ENCODE measurements at places on chromosomes 2 and 18.

DNA sequence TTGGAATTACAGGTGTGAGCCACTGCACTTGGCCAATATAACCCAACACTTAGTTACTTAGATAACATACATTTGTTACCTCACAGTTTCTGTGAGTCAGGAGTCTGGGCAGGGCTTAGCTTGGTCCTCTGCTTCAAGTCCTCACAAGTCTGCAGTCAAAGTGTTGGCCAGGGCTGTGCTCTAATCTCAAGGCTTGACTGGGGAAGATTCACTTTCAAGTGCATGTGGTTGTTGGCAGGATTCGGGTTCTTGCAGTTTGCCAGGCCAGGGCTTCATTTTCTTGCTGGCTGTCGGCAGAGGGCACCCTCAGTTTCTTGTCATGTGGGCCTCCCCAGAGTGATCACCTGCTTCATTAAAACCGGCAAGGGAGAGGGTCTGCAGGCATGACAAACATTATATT, 103.7 kb downstream of the SLC4A3 start:
- no peak for DNase-seq

- no peak for DNase-seq
Observed at GRCh38 chr2:12819103-12819475, 102.4 kb downstream of the TRIB2 start.

- DNase-seq = peak; percentile 7
Observed at GRCh38 chr2:112482309-112483041, 519 bp downstream of the TTL start.

- DNase-seq = no peak
Observed at GRCh38 chr2:70411483-70412125, 109.7 kb upstream of the FAM136A start.

DNA sequence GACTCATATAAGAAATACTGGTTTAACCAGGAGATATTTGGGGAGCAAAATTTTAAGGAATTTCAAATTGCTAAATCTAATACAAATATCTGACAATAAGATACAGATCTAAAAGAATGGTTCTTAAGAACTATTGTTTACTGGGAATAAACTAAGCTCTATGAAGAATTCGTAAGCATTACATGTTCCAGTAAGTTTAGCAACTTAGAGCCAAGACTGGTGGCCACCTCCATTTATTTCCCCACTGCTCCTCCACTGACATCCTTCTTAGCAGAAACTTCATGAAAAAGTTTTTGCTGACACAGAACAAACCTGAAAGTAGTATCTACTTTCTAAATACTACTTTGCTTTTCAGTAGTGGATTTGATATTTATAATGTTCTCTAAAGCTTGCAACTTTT, 83.0 kb downstream of the ACSL3 start:
- DNase-seq = no peak

DNA sequence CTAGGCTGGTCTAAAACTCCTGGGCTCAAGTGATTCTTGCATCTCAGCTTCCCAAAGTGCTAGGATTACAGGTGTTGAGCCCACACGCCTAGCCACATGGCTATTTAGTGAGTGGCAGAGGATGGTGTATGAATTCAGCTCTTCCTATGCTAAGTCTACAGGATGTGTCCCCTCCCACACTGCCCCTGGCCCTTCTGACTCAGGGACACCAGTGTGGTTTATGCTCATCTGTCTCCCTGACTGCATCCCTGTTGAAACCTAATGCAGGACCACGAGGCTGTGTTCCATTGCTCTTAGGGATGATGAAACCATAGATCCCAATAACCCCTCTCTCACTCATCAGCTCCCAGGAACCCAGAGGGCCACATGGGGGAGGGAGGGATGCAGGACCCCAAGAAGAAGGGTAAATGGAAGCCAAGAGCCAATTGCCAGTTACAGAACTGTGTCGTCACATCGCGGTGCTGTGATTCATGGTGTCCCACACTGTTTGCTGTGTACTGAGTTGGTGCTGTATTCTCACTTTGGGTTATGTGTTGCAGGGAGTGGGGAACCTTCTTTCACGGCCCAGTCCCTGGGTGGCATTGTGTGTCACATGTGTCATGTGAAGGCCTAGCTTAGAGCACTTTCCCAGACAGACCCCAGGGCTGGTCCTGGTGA, 102.9 kb upstream of the HAAO start:
- DNase-seq = no peak

DNA sequence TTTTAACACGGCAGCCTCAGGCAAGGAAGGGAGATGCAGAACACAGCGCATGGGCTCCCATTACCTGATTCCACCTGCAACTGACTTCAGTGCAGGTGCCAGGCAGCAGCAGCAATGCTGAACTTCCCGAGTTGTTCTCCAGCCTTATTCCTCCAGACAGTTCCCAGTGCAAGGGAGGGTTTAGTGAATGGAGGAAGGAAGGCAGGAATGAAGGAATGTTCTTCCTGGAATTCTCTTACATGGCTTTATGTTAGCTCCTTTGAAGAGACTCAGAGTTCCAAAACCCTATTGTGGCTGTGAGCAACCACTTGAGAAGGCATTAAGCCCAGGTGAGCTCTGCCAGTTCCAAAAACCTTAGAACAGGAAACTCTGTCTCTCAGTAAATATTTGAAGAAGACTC, 45.5 kb downstream of the SERPINB7 start:
- no peak for DNase-seq

DNA sequence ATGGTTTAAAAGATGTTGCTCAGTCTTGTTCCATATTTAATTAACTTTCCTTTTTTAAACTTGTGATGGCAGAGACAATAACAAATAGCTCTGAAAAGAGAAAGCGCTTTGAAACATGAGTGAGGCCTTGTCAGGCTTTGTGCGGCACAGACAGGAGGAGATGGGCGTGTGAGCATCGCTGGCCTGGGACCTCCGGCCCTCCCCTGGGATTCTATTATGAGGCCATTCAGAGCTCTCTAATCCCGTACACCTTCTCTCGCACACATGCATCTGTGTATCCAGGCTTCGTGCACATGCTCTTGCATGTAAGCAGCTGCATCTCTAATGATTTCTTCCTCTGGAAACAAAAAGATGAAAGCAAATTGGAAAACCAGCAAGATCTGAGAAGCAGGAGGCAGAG, 313.7 kb downstream of the ZNF521 start:
- DNase-seq = no peak

DNA sequence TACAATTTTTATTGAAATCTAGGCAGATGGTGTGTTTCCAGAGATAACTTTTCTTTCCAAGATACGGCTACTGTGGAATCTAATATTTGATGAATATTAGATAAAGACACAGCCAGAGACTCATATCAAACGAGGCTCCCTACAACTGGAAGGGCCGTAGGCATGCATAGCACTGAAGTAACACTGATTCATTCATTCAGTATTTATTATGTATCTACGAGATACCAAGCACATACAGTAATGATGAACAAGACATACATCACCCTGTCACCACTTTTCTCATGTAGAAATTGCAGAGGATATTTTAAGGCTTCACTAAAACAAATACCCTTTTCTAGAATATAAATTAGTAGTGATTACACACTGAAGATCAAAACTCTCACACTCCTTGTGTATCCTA, 74.5 kb downstream of the KCTD18 start:
- no peak for DNase-seq

GRCh38 chr2:5501807-5502206, 190.4 kb upstream of the SOX11 start:
- DNase-seq = no peak

DNA sequence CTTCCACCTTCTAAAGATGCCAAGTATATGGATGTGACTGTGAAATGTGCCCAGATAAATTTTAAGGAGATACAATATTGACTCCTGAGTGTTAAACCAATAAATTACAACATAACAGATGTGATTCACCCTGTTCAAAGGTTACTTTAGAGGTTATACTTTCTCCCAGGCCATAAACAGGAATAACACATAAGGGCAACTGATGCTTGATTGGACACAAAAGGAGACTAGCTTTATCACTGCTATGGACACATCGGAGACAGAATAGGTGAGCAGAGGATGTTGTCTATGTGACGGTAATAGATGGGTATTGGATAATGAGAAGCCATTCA, 31.9 kb upstream of the SLC25A52 start:
- DNase-seq = no peak

- DNase-seq = no peak
Observed at GRCh38 chr2:237194906-237195305, 109.2 kb downstream of the COPS8 start.

GRCh38 chr2:146374505-146374904, 1470.3 kb upstream of the ACVR2A start:
- DNase-seq = no peak

DNA sequence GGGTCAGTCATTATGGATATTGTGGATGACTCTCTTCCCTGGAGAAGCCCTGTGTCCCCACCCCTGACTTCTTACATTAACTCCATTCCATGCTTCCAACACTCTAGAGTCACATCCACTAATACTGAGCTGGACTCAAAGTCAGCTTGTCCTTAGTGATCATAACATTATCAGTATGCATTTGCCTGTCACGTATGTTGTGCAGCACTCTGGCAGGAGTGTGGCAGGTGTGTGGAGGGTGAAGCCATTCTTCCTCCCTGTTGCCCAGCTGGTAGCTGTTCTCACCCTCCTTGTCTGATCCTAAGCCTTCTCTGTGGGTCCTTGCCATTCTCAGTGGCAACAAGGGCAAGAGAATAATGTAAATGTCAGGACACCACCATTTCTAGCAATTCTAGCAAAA, 334.1 kb upstream of the RAB6C start:
- DNase-seq = no peak

DNA sequence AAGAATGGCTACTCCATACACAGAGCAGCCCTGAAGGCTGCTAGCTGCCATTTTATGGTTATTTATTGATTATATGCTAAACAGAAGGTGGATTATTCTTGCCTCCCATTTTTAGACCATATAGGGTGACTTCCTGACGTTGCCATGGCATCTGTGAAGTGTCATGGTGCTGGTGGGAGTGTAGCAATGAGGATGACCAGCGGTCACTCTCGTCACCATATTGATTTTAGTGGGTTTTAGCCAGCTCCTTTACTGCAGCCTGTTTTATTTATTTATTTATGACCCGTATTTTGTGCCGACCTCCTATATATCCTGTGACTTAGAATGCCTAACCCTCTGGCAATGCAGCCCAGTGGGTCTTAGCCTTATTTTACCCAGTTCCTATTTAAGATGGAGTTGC, 553.9 kb downstream of the TNS1 start:
- DNase-seq = no peak

DNA sequence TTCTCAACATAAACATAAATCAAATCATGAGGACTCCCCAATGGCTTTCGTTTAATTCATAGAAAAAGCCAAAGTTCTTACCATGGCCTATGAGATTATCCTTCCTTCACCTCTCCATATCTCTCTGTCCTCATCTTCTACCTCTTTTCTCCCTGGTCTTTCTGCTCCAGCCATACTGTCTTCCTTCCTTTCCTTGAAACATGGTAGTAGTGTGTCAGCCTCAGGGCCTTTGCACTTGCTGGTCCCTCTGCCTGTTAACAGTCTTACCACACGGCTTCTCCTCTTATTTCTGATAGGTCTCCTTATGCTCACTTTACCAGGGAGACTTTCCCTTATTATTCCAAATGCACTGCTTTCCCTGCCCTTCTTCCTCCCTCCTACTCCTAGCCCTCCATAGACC, 25.6 kb downstream of the APOB start:
- no peak for DNase-seq

DNA sequence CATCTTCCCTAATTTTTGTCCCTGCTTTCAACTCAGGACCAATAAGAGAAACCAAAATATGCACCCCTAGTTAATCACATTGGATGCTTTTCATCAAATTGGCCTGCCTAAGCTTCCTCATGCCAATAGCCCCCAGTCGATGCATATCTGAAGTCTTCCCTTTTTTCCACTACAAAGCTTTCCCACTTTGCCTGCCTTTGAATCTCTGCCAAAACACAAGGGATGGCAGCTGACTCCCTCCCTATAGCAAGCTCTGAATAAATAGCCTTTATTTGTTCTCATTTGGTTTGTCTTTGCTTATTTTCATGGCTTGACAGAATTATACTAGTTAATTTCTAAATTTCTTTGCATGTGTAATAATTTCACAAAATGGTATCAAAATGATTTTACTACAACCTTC, 621.2 kb downstream of the MBD2 start:
- no peak for DNase-seq

- DNase-seq = no peak
Observed at GRCh38 chr2:123035541-123035940, 989.5 kb upstream of the CNTNAP5 start.

DNA sequence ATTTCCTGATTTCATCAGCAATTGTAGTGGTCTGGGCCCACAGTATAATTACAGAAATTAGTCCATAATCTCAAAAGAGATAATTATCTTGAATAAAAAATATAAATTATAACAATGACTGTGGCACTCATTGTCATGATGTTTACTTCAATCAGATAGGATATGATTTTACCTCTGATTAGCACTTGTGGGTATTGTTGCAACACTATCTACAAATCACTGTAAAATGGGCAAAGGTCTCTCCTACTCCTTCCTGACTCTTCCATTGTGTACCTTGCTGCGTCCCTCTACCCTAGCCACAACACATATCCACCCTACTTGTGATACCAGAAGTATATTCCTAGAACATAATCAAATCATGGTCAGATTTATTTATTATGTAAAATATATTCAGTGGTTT, 200.9 kb upstream of the TRIB2 start:
- no peak for DNase-seq

DNA sequence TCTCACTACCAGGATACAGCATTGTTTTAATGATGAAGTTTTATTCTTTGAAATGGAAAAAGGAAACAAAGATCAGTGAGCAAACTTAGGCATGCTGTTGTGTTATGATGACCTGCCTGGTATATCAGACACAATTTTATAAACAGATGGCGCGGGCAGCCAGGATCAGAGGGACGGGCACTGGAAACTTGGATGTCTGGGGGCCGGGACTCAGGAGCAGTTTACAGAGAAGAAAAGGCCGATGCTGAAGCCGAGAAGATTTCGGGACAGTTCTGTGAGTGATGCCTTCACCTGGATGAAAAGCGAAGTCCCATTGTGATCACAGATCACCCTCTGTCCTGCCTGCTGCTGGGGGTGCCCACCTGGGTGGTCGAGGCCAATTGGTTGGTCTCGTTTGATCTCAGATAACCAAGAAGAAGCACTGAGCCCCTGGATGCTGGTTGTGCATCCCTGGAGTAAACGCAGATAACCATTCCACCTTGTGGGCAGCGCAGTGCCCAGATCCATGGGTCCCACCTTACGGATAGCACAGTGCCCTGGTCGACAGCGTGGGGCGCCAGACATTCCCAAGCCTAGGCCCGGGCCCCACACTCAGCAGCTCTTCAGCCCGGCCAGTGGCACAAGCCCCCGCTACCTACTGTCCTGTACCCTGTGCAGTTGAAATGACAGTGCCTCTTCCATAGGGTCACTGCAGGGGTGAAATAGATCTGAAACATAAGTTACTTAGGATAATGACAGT, 182.9 kb upstream of the TPO start:
- no peak for DNase-seq

DNA sequence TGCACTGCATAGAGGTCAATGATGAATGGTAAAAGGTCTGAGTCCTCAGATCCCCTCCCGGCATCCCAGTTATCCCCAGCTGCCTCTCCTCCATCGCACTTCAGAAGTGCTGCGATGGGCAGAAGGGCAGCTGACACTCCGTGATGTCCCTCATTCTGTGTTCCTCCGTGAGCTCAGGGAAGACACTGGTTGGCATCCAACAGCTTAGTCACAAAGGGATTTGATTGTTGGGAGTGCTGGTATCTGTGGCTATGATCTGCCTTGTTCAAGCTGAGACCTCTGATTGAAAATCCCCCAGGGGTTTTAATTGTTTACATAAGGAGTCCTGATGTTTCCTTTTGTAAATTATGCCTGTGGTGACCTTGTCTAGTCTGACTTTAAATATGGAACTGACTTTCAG, 19.0 kb upstream of the SAG start:
- DNase-seq = no peak
